ENCODE measurements at places on chromosomes 1 and 21.

DNA sequence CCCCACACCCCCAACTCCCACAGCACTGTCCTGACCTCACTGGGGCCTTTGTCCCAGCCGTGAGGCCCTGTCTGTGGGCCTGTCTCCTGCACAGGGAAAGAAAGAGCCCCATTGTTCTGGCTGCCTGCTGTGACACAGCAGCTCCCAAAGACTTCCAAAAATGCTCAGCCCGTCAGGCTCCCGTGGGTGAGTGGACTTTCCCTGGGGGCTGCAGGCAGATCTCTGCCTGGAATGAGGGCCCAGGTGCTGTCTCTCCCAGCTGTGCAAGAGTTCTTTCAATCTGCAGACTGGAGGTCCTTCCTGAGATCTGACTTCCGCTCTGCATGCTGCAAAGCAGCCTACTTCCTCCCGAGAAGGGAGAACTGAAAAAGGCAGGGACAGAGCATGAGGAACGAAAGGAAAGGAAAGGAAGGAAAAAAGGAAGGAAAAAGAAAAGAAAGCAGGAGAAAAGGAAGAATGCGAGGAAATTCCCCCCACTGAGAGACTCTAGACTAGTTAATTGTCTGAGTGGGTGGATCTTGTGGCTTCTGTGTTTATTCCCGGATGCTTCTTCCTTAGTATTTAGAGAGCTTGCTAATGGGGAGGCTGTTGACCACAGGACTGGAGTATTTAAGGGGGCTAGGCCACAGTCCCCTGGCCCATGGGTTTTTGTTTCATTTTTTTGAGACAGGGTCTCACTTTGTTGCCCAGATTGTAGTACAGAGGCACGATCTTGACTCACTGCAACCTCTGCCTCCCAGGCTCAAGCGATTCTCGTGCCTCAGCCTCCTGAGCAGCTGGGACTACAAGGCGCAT is 15.0 kb downstream of the NES start:
- DNase-seq = peak; percentile 41

GRCh38 chr1:23563003-23563402 is 3.7 kb upstream of the ID3 start:
- no peak for DNase-seq

GRCh38 chr1:54315099-54315498 is 91.1 kb downstream of the SSBP3 start:
- DNase-seq = no peak

DNA sequence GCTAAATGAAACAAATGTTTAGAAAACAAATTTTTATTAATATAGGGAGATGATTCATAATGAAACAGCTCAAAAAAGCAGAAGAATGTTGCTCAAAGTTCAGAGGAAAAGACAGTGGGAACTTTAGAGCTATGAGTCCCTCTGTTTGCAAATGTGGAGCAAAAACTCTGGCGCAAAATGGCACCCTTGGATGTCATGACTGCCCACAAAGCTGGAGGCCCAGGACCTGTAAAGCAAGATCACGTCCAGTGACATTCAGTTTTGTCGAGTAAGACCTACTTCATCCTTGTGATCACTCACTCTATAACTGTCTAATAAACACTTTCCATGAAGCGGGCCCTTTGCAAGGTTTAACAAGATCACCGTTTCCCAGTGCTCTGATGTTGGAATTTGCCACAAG is 9.1 kb upstream of the EXO1 start:
- DNase-seq = peak; percentile 37

DNA sequence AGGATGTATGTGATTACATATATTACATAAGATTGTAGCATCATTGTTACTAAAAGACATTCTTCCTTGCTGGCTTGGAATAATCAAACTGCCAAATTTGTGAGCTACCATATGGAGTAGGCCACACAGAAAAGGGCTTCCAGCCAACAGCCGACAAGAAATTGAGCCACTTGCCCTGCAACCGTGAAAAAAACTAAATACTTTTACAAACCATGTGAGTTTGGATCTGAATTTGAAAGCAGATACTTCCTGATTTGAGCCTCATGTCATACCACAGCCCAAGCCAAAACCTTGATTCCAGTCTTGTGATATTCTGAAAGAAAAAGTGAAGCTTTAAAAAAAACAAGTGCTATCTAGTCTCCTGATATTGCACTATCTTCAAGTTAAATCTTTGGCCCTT is 55.6 kb upstream of the PRMT6 start:
- no peak for DNase-seq

- no peak for DNase-seq
Measured at GRCh38 chr1:6007318-6008083, 15.3 kb upstream of the NPHP4 start.

GRCh38 chr1:227744668-227745067 is 9.4 kb downstream of the SNAP47 start:
- no peak for DNase-seq

- no peak for DNase-seq
Measured at GRCh38 chr1:33178836-33179439, 2.9 kb downstream of the TRIM62 start.

DNA sequence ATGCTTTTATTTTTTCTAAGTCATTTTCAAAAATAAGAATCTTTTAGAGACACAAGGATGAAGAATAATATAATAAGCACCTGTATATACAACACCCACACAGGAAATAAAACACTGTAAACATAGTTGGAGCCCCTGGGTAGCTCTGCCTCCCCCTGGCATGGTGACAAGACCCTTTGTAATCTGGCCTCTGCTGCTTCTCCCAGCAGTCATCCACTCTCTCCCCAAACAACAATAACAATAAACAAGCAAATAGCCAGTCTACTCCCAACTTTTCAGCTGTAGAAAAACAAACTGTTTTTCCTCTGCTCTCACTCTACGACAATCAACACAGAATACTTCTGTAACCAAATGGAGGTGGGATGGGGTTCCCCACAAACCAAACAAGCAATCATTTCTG is 110.1 kb downstream of the CSMD2 start:
- DNase-seq = no peak

DNA sequence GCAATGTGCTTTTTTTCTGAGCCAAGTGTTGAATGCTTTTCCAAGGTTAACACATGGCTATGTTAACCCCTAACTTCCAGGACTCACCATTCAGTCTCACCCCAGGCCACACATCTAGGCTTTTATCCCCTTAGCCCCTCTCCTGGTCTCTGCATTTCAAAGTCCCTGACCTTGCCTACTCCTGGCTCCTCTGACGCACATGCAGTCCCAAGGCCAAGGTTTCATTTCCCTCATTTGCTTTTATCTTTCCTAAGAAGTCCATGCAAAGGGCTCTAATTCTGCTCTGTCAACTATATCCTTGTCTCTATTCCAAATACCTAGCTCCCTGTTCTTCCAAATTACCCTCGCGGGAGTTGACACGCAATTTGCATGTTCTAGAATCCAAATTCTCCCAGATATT is 25.4 kb downstream of the SLC30A10 start:
- no peak for DNase-seq

GRCh38 chr1:44801491-44802305 is 1.5 kb downstream of the PLK3 start:
- DNase-seq = peak; percentile 14

DNA sequence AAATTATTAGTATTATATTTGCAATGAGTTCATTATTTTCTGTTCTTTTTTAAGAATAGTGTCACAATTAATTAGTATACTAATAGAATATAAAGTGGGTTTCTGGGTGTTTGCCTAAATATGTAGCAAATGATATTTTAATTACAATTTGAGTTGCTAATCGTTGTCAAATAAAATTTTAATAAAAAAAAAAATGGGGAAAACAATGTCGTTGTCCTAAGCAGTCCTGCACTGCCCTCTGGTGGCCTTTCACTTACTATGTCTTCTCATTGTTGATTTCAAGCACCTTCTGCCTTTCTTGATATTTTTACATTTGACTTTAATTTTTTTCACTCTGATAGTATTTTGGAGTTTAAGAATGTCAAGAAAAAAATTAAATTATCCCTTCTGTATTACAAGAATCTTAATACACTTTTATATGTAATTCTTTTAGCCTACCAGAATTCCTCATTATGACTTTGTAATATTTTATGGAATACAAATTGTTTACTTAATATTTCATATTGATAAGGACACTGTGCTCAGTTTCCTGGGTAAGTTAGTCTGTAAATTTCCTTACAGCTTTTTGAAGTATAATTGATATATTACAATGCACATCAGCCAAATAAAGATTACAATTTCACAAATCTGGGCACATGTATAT is 104.5 kb upstream of the FMN2 start:
- peak; percentile 32 for DNase-seq

DNA sequence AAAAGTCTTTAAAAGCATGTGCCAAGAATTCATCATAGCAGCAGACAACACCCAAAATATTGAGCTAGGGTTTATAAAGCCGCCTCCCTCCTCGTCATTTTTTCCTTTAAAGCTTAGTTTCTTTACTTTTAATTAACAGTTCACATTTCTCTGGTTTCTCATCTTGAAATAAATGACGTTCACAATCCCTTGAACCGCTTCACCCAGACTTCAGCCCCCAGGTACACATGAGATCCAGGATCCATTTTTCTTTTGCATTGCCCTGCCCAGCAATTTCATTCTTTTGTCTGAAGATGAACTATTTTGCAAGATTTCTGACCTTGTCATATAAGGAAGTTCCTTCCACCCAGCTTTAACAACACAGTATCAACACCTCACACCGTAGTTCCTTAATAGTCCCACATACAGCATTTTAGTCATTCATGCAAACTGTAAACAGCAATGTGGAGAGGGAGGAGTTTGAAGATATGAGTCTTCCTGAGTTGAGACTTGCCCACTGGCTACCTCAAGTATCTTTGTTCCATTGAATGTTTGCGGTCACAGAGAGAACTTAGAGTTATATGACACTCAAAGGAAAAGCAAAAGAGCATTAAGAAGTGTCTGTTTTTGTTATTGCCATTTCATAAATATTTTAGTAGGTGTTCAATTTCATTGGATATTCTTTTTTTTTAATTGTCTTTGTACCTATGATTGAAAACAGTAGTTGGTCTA is 35.3 kb upstream of the CACYBP start:
- DNase-seq = peak; percentile 93

DNA sequence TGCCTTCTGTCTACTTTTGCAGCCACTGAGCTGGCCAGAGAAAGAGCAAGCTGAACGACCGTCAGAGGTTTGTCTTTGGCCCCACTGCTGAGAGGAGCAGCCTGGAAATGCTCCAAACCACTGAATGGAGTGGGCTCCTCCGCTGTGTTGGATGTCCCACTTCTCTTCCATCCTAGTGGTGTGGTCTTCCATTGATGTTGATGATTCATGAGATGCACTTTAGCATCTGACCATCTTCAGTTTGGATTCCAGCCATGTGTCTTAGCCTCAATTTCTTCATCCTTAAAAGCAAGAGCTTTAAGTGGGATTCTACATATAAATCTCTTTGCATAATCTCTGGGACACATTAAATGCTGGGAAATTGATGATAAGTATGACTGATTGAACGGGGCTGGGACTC is 276.9 kb downstream of the SIPA1L2 start:
- DNase-seq = no peak

GRCh38 chr1:44060830-44061267 is 29.6 kb upstream of the SLC6A9 start:
- no peak for DNase-seq

DNA sequence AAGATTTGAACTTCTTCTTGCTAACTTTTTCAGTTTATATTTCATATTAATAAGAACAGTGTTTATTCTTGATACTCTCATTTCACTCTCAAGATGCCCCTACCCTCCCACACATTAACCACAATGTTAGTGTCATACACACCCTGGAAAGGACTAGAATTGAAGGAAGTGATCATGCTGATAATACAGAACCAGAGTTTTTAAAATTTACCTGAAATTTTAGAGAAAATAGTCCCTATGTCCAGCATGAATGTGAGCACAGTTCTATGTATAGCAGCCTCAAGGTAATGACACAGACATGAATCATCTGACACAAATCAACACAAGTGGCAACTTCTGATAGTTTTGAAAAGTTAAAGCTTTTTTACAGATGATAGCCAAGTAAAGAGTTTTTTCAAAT is 26.0 kb downstream of the RGS1 start:
- DNase-seq = peak; percentile 35

- DNase-seq = no peak
Measured at GRCh38 chr1:38029081-38029681, 16.6 kb downstream of the UTP11 start.

DNA sequence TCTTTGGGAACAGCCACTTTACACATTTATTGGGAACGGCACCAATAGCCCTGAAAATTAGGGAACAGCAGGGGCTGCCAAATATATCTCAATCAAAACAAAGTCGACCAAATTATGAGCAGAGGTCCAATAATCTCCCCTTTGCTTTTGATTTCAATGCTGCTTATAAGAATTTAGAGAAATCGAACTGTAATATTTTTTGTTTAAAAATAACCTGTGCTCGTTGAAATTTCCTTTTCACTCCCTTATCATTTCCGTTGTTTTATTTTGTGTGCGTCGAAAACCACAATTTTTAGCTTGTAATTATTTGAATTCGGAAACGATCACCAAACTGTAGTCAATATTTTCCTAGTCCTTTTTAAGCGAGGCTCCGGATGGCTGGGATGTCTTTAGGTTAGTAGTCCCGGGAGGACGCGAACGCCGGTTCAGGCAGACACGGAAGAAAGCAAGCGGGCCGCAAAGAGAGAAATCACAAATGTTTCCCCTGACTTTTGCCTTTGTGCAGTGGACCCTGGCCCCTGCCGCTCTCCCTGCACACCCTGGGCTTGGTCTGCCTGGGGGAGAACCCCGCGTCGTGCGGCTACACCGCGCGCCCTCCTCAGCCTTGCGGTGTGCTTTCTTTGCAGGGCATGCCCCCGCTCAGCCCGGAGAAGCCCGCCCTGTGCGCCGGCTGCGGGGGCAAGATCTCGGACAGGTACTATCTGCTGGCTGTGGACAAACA is 2.3 kb downstream of the LHX9 start:
- DNase-seq = no peak

DNA sequence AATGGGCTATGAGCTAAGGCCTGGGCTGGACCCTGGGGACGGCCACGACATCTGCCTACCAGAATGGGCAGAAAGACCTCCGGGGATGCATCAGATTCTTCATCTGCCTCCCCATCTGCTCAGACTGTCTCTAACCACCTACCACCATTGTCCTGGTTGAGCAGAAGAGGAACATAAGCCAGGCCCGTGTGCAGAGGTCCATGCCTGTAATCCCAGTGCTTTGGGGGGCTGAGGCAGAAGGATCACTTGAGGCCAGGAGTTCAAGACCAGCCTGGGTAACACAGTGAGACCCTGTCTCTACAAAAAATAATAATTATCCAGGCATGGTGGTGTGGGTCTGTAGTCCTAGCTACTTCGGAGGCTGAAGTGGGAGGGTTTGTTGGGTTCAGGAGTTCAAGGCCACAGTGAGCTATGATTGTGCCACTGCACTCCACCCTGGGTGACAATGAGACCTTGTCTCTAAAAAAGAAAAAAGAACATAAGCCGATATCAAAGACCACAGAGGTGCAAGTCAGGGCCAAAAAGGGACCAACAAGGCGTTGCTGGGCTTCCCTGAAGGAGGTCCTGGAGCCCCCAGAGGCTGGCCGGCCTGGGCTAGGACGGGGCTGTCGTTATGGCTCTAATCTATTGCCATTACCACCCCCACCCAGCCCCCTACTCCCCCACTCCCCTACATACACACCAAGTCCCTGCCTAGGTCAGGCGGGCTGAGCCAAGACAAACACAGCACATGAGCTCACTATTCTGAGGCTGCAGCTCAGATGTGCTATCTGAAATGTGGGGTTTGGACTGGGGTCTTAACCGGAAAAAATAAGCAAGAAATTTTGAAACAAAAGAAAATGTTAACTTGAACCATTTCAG is 239.2 kb upstream of the RAB4A start:
- DNase-seq = no peak

Measured in inflammatory macrophage (primary cell).